ENCODE measurements at places on chromosomes 5 and 9. TPM values are rescaled to one million over a fixed set of nuclear protein-coding genes. Genes with fewer than 3 reads are reported as not detected.

The FBXL7 gene
- 7.3 TPM for total RNA-seq

The C5orf34 gene
- total RNA-seq = 1.3 TPM

The CDC20B gene
- total RNA-seq = under 0.01 TPM

The RMI1 gene
- 14.5 TPM for total RNA-seq

The ZNF454 gene
- total RNA-seq = 2.5 TPM

The GMCL2 gene
- total RNA-seq = not detected

The PCDHGA9 gene
- total RNA-seq = 8.0 TPM

The LCN9 gene
- total RNA-seq = not detected

The HAND1 gene
- total RNA-seq = 0.17 TPM

The FOXD4L4 gene
- 0.29 TPM for total RNA-seq

The PCDHGA11 gene
- total RNA-seq = 23.0 TPM

The SPATA31A5 gene
- not detected for total RNA-seq

The CCDC171 gene
- 2.8 TPM for total RNA-seq

The PDE6A gene
- not detected for total RNA-seq
